CD4-positive, alpha-beta T cell treated with Interferon gamma for 1 hour (primary cell): ENCODE measurements at places on chromosomes 3 and 15.

- DNase-seq, result no peak
Observed at GRCh38 chr3:194690501-194691372, 5.1 kb downstream of the FAM43A start.

- DNase-seq, result no peak
Observed at GRCh38 chr15:58459560-58459959, 27.8 kb downstream of the LIPC start.

DNA sequence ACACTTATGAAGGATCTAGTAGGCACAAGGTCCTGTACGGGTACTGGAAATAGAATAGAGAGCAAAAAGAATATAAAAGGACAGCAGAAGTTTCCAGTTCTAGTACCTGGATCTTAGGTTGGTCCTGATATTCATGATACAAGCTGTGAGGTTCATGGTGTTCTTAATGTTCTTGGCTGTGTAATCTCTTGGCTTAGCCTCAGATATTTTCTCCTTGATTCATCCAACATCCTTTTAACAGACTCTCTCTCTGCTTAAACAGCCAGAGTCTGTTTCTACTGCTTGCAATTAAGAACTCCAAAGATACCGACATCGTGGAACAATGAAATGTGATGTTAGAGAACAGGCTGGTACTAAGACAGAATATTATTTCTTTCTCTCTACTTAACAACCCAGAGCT is 49.9 kb downstream of the CNTN3 start:
- DNase-seq, result no peak

GRCh38 chr3:25465266-25465860 is 37.3 kb downstream of the RARB start:
- no peak for DNase-seq

- no peak for DNase-seq
Observed at GRCh38 chr3:64900617-64901521, 213.1 kb upstream of the ADAMTS9 start.

GRCh38 chr15:57586661-57587424 is 4.9 kb upstream of the MYZAP start:
- peak; percentile 11 for DNase-seq
